ENCODE measurements at places on chromosomes 6 and 20.

GRCh38 chr20:60465993-60466686 lies 507.9 kb downstream of the CDH26 start:
- no peak for DNase-seq

GRCh38 chr20:63032026-63032800 lies 25.4 kb upstream of the BHLHE23 start:
- DNase-seq: no peak

- no peak for DNase-seq
Observed at GRCh38 chr6:144284478-144284782, 705 bp upstream of the UTRN start.

DNA sequence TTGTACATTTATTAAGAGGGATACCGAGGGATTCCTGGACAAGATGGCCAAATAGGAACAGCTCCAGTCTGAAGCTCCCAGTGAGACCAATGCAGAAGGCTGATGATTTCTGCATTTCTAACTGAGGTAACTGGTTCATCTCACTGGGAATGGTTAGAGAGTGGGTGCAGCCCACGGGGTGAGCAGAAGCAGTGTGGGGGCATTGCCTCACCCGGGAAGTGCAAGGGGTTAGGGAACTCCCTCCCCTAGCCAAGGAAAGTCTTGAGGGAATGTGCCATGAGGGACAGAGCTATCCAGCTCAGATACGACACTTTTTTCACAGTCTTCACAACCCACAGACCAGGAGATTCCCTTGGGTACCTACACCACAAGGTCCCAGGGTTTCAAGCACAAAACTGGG lies 10.7 kb upstream of the TAAR2 start:
- no peak for DNase-seq

DNA sequence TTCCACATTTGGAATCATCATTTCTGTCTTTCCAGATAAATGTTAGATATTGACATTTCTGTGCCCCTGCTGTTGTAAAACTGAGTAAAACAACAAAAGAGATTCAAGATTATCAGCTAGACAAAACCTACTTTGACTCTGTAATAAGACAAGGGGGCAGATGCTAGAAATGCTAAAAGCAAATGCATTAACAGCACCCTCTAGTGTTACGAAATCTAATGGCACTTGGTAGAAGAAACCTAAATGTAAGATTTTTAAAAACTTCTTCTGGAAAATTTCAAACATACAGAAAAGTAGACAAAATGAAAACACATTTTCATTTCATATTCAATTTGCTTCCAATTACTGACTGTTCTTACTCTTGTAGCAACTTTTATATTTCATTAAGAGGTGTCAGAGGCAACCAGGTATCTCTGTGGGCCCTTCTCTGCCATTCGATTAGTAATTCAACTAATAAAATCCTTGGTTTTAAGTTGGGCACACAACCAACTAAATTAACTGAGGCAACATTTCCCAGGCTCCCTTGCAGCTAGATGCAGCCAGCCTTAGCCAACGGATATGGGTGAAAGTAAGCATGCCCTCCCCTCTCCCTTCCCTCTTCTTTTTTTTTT lies 45.0 kb downstream of the SLC23A2 start:
- DNase-seq: peak; percentile 89

- peak; percentile 10 for DNase-seq
Observed at GRCh38 chr6:21281366-21281765, 312.2 kb upstream of the SOX4 start.

DNA sequence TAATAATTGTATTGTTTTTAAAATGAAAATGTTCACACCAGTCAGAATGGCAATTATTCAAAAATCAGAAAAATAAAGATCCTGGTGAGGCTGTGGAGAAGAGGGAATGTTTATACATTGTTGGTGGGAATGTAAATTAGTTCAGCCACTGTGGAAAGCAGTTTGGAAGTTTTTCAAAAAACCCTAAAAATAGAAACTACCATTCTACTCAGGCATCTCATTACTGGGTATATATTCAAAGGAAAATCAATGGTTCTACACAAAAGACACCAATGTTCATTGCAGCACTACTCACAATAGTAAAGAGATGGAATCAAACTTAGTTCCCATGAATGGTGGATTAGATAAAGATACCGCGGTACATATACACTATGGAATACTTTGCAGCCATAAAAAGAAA lies 461.5 kb upstream of the ADGRB3 start:
- no peak for DNase-seq

GRCh38 chr6:25973923-25974555 lies 11.4 kb downstream of the TRIM38 start:
- no peak for DNase-seq

DNA sequence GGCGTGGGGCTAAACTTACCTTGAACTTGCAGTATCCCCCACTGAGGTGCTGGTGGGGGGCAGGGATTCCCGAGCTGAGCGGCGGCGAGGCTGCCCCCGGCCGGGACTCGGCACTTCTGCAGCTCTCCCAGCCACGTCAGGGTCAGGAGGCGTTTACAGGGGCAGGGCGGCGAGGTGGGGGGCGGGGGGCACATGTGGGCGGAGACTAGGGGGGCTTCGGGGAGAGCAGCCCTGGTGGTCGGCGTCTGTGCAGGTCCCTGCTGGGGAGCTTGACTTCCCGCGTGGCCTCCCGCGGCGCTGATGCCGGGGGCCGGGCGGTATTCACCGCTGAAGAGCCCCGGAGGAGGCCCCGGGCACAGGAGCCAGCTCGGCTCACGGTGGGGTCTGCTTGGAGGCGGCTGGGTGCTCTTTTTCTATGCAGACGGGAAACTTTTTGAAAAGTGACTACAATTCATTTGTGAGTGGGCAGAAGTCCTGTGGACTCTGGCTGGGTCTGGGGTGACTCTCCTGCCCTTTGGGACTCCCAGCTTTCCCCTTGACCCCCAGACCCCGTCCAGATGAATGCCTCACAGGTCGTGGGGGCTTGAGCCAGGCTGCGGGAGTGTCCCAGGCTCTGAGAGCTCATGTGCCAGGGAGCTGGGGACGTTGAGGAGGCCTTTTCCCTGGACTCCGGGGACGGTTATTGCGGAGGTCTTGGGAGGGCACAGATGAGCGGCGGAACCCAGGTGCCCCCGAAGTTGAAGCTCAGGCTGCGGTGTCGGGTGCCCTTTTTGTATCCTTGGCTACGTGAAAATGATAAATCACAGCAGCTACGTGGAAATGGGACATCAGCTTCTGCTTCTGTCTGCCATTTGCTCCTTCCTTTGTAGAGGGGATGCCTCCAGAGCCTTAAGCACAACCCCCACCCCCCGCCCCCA lies 75.9 kb upstream of the GATA5 start:
- no peak for DNase-seq

DNA sequence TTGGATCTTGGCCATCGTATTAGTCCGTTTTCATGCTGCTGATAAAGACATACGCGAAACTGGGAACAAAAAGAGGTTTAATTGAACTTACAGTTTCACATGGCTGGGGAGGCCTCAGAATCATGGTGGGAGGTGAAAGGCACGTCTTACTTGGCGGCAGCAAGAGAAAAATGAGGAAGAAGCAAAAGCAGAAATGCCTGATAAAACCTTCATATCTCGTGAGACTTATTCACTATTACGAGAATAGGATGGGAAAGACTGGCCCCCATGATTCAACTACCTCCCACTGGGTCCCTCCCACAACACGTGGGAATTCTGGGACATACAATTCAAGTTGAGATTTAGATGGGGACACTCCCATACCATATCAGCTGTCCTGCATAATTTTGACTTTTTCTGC lies 20.1 kb upstream of the REPS1 start:
- no peak for DNase-seq

- no peak for DNase-seq
Observed at GRCh38 chr6:54291146-54291545, 17.1 kb upstream of the TINAG start.

DNA sequence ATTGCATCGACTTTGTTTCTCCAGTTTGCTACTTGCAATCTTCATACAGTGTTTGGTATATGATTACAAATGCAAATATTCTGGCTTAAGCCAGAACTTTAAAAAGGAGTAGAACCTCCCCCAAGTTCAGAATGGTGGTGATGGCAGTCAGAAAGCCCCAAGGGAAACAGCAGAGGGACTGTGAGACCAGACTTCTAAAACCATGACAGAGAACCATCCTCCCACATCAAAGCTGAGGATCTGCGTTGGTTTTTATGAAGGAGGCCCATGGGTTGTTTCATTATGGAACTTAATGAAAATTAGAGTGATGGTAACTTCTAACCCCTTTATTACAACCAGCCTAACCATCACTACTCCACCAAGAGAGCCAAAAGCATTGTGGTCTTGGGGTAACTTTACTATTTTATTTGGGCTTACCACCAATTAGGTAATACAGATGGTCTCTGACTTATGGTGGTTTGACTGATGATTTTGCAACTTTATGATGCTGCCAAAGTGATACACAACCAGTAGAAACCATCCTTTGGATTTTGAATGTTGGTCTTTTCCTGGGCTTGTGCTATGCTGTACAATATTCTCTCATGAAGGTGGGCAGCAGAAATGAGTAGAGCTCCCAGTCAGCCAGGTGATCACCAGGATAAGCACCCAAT lies 10.9 kb upstream of the MRS2 start:
- DNase-seq: no peak

GRCh38 chr6:30044630-30045029 lies 16.4 kb upstream of the POLR1H start:
- DNase-seq: no peak

- no peak for DNase-seq
Observed at GRCh38 chr6:112017169-112017568, 36.7 kb upstream of the CCN6 start.

DNA sequence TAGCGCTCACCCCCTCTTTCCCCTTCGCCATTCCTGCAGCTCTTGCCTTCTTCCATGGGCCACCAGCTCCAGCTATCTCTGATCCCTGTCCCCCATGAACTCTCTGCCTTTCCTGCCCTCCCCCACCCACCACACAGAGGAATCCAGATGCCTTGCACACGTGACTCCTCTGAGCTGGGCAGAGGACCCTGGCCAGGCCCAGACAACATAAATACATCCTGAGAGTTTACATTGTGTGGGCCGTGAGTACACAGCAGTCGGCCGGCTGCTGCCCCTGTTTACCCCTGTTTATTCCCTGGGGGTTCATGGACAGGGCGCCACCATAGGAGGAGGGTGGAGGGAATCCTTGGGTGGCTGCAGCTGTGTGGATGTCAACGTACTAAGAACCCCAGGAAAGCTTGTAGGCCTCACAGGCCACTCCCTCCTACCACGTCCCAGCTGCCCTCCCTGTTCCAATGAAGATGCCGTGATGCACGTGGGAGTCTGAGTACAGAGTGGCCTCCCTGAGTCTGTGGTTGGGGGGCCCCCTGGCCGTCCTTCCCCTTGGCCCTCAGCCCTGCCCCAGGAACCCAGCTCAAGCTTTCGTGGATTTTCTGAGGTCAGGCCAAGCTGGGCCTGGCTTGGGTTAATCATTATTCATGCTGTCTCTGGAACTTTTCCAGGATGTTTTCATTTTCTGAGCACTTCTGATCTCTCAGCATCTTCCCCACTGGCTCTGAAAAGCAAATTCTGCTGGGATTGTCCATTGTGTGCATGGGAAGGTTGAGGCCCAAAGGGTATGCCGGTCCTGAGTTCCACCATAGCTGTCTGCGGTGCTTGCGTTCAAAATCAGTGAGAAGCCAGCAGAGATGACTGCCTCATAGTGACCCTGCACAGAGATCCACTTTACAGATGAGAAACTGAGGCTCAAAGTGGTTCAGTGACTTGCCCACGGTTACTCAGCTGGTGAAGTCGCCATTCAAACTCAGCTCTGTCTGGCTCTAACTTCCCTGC lies 136.3 kb downstream of the MRPL14 start:
- peak; percentile 77 for DNase-seq

DNA sequence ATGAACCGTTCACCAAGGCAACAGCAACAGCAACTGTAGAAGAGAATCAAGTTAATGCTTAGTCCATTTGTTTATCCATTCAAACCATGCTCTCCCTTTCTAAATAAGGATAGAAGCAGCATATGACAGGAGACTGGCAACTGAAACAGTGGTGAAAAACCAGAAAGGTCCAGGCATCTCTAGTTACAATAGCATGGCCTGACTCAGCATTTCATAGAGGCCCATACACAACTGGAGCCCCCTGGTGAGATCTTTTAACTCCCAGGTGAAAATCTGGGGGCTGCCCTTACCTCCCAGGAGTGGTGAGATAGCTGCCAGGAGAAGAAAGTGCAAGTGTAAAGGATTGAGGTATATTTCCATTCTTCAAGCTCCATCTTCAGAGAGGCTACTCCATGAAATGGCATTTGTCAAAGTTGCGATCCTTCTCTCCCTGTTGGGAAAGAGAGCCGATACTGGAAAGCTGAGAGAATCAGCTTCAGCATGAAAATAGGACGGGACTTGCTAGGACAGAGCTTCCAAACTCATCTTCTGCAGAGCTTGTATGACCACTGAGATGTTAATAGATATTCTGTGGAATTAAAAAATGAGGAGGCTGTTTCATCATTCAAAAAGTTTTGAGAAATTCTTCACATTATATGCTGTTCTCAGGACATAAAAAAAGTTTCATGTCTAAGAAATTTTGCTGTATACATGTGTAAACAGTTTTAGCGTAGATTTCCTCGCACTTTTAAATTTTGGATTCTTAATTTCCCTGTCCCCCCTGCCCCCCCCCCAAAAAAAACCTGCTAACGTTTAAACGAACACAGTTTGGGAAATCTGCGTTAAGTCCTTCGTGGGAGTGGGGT lies 10.9 kb upstream of the SLC2A12 start:
- DNase-seq: no peak

DNA sequence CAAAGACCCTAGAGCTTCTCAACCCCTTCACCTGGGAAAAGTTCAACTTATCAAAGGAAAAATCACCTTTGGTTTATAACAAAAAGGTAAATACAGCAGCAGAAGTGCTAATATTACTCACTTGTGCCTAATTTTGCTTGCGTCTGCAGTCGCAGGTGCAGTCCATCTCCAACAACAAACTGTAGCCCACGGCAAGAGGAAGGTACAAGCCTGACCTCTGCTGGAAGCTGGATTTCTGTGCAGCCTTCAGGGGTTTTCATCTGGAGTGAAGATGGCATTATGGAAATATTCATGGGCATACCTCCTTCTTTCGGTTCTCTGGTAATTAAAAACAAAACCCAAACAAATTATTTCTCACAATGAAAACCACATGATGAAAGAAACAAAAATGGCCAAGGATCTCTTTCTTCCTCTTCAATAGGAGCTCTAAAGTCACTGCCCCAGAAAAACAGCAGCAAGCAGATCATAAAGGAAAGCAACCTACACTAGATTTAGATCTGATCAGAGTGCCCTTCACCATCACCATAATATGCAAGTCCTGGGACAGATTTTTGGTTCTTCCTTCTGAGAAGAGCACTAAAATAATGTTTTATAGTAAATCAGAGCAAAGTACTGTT lies 7.8 kb downstream of the UBE3D start:
- DNase-seq: peak; percentile 56

Data from NCI-H82 (cell line).